ENCODE measurements at places on chromosomes 7 and 10. TPM values are rescaled to one million over a fixed set of nuclear protein-coding genes. Genes with fewer than 3 reads are reported as not detected.

- H3K4me3 ChIP-seq = no peak overlapping the region
- H3K36me3 ChIP-seq = no peaks in the 10 kb centered on the region
- H3K27me3 ChIP-seq = no peaks in the 10 kb centered on the region
- H3K4me1 ChIP-seq = peaks cover 26% of the 10 kb centered on the region
- no peak overlapping the region for H3K27ac ChIP-seq
Observed at GRCh38 chr7:37342176-37342687, 106.4 kb downstream of the ELMO1 start.

GRCh38 chr10:96585736-96586418 lies 935 bp downstream of the TM9SF3 start:
- peaks cover 32% of the 10 kb centered on the region for H3K4me1 ChIP-seq
- no peaks in the 10 kb centered on the region for H3K36me3 ChIP-seq
- peak overlapping the region; percentile 81 for H3K4me3 ChIP-seq
- peak overlapping the region; percentile 90 for H3K27ac ChIP-seq

RELN gene
- 0.02 TPM for total RNA-seq

DNA sequence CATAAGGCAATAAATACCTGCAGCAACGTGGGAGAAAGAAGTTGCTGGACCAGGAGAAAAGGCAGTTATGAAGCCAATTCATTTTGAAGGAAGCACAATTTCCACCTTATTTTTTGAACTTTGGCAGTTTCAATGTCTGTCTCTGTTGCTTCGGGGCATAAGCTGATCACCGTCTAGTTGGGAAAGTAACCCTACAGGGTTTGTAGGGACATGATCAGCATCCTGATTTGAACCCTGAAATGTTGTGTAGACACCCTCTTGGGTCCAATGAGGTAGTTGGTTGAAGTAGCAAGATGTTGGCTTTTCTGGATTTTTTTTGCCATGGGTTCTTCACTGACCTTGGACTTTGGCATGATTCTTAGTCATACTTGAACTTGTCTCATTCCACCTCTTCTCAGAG lies 13.0 kb downstream of the DUSP5 start:
- no peaks in the 10 kb centered on the region for H3K27me3 ChIP-seq
- H3K36me3 ChIP-seq = no peaks in the 10 kb centered on the region
- DNase-seq = no peak
- peaks cover 11% of the 10 kb centered on the region for H3K4me1 ChIP-seq

GRCh38 chr10:76881477-76882220 lies 756.0 kb downstream of the KCNMA1 start:
- H3K27ac ChIP-seq = peak overlapping the region; percentile 32
- no peak for DNase-seq
- no peaks in the 10 kb centered on the region for H3K27me3 ChIP-seq
- no peak overlapping the region for H3K4me3 ChIP-seq

DNA sequence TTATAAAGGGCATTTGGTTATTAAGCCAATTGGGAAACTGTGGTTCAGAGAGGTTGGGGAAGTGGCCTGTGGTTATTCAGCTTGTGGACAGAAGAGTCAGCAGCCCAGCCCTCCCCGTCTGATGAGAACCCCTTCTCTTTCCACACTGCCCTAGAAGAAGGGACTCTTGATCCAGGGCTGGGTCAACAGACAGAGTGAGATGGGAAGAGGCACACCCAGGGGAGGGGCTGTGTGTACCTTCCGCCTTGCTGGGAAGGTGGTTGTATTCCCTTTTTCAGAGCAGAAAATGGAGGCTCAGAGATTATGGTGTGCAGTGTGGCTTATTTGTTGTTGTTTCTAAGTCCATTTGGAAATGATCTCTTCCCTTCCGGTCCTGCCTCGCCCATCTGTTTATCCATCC lies 103.4 kb downstream of the GRK5 start:
- no peaks in the 10 kb centered on the region for H3K36me3 ChIP-seq
- no peaks in the 10 kb centered on the region for H3K27me3 ChIP-seq
- no peak for DNase-seq

DNA sequence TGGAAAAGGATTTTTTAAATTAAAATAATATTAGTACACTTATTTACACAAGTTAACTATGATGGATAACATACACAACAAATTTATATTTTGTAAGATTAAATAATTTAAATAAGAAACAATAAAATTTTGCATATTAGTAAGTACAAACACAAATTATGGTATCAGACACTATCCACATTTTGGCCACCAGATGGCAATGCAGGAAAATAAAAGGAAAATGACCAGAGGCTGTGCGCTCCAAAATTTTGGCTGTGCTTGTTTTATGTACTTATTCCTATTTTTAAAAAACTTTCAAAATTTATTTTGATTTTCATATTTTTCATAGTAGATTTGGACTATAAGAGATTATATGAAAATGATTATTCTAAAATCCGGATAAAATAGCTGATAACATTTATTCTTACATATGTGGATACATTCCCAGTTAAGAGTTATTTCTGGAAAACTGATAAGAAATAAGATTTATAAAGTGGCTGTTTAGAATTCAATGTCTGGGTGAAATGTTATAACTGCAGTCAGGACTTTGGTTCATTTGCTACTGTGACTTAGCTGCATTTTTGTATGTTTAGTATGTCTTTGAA lies 274.7 kb upstream of the HGF start:
- H3K27me3 ChIP-seq = no peaks in the 10 kb centered on the region
- H3K27ac ChIP-seq = no peak overlapping the region
- DNase-seq = peak; percentile 51
- peaks cover 13% of the 10 kb centered on the region for H3K4me1 ChIP-seq
